ENCODE measurements at places on chromosomes 7 and 10.

- DNase-seq = no peak
Measured at GRCh38 chr10:17527514-17528146, 73.2 kb upstream of the ST8SIA6 start.

- DNase-seq = no peak
Measured at GRCh38 chr7:159062569-159062968, 82.1 kb downstream of the VIPR2 start.

DNA sequence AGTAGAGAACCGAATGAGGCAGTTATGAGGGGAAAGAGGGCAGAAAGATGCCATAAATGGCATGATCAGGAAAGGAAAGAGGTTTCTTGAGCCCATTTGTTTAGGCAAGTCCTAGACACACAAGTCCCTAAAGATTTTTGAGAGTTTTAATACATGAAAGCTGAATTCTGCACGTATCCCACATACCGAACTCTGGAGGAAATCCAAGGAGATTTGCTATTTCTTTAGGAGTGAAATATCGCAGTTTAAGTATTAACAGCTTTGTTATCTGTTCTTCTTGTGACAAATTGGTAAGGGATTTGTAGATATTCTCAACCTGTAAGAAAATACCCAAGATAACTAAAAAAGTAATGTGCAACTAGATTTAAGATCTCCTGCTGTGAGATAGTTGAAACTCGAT, 23.7 kb upstream of the CUBN start:
- no peak for DNase-seq

DNA sequence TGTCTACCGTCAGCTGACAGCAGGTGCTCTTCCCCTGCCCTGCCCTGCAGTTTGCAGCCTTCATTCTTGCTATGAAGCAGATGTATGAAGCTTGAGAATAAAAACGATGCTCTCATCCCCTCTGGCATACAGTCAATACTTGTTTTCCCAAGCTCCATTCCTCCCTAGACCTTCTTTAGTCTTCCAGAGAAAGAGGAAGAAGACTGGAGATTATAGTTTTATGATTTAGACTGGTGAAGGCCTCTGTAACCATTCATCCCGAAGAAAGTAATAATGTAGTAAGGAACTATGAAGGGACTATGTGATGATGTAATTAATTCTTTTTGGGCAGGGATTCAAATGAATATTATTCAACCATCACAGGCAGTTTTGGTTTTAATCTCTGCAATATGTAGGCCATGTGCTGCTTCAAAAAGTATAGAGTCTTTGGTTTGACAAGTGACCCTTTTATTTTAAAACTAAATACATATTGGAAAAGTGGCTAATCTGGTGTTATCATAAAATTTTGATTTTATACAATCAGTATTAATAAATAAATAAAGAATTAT, 242.4 kb upstream of the KIAA1217 start:
- no peak for DNase-seq

GRCh38 chr7:91636129-91636724, 244.3 kb downstream of the MTERF1 start:
- no peak for DNase-seq

DNA sequence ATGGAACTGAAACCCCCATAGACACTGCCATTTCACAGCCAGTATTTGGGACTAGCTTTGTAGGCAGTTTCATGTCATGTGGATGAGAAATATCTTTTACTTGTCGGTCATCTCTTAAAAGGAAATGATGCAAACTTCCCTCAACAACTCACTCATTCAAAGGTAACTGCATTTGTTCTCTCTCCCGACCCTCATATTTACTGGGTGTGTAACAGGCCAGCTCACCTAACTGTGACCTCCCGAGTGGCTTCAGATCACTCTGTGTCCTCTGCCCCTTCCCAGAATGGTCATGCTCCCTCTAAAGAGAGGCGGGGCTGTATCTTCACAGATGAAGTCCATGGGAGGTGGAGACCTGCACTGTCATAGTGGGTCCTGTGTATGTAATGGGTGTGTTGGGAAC, 14.7 kb downstream of the LRRC18 start:
- DNase-seq = no peak

DNA sequence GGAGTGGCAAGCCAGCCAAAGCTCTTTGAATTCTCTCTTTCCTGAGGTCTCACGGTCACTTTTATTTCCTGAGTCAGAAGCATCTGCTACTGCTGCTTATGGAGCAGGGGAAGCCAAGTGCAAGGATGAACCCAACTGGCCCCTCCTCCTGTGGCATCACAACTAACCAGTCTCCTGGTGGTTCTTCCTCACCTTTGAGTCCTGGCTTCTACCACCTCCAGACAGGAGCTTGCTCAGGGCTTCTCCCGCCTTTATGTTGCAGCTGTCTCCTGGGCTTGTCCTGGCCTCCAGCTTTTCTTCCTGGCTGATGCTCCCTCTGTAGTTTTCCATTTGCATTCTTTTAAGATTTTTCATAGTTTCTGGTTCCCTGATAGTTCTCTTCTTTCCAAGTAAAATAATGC, 349.7 kb upstream of the NRP1 start:
- no peak for DNase-seq

GRCh38 chr7:7667187-7667586, 26.6 kb downstream of the UMAD1 start:
- no peak for DNase-seq

- no peak for DNase-seq
Measured at GRCh38 chr10:112979927-112980326, 29.9 kb downstream of the TCF7L2 start.

DNA sequence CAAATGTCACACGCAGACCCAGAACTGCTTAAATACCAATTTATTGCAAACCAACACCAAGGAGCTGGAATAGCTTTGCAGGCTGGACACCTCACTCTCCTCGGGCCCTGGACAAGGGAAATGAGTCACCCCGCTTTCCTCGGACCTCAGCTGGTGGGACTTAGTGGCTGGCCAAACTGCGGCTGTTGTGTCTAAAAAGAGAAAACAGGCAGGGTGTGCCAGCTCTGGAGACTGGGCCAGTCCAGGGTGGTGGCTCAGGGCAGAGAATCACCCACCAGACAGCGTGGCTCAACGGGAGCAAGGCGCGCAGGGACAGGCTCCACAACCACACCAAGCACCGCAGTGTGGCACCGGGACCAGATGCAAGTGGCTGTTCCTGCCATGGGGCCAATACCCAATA, 58.2 kb upstream of the CAMK2B start:
- DNase-seq = no peak

GRCh38 chr7:98276241-98276761, 5.2 kb upstream of the BRI3 start:
- DNase-seq = no peak

DNA sequence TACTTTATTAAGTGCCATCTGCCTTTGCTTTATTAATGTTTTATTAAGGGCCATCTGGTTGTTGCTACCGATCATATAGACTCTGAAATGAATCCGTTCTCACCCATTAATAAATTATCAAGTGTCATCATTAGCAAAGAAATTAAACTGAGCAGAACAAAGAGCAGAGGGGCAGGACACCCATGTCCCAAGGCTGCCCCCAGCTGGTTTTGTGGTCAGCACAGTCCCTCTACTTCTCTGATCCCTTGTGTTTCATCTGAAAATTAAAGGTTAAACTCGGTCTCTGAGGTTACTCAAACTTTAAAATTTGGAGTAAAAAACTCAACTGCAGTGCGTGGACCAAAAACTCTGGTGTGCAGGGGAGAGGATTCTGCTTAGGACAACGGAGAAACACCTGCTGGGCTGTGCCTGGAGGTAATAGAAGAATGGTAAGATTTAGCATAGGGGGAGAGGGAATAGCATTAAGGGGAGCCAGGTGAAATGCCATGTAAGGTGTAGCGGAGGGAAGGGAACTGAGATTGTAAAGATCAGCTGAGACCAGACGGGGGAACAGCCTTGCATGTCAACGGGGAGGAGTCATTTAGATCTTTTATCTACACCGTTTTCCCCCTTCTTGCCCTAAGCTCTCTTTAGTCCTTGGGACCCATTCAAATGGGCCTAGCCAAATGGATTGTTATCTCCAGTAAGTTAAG, 10.8 kb upstream of the GSDME start:
- DNase-seq = no peak

DNA sequence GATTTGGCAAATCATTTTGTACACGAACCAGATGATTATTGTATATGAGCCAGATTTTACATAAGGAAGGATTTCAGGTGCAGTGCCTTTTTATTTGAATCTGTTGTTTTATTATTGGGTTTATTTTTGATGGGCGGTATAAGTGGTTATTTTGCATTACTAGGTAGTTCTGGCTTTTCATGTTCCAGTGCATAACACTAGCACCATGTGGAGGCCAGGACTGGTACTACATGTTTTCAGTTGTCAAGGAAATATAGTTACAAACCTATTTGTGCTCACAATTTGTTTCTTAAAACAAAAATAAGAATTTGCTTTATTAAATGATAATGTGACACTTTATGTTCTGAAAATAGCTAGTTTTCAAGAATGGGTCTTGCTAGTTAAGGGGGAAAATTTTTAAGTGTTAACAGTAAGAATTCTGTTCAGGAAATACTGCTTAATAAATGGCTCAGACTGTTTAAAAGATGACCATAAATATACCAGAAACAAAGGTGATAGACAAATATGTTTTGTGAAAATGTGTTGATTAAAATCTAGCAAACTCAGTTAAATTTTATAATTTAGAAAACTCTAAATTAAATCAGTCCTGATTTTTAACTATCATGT, 7.1 kb upstream of the SEMA3E start:
- DNase-seq = no peak

- DNase-seq = no peak
Measured at GRCh38 chr7:158272091-158272490, 315.5 kb downstream of the PTPRN2 start.

DNA sequence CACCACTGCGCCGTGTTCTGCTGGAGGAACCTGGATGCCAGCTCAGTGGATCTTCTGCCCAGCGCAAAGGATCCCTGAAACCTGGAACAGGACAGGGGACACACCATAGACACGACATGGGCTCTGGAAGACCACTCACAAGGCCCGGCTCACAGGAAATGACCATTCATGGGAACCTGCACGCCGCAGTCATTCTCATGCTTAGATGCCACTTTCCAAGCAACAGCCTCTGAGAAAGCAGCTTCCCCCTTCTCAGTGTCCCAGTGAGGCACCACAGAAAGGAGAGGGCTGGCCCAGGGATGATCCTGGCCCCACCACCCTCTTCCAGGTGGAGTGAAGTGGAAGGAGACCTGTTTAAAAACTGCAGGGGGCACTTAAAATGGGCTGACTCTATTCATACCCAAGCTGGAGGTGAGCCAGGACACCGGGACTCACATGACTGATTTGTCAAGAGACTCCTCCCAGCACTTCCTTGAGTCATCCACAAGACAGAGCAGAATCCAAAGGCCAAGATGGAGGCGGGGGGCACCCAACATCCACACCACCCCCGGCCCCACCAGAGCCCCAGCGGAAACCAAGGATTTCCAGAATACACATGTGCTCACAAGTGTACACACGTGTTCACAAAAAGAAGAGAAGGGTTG, 11.2 kb downstream of the CTBP2 start:
- no peak for DNase-seq

DNA sequence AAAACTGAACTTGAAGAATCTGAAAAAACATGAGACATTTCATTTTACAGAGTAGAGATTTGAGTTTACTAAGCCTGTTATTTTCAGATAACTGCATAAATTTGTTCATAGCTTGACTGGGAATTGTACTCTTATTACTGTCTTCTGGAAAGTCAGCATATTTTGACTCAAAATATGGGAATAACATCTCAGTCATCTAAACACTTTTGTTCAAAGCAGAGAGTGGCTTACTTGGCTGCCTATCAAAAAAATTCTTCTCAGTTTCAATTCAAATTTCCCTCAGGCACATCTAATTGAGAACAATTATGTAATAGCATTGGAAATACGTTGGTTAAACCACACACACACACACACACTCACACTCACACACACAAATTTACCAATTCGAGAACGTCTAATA, 384.6 kb downstream of the ARL4A start:
- no peak for DNase-seq

DNA sequence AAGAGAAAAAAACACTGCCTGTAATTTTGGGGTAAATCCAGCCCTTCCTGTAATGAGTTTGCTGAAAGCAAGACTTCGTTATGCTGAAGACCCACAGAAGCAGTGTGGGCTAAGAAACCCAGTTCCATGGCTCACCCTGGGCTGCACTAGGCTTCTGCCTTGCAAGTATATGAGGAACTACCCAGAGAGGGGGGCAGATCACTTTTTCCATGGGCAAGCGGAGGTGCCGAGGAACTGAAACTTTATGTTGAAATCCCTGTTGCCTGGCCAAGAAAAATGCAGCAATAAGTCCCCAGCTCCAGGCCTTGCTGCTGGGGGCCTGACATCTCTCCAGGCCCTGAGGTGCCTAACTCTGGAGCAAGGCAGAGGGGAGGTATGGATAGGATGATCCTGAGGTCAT, 8.5 kb downstream of the RASSF4 start:
- DNase-seq = no peak

DNA sequence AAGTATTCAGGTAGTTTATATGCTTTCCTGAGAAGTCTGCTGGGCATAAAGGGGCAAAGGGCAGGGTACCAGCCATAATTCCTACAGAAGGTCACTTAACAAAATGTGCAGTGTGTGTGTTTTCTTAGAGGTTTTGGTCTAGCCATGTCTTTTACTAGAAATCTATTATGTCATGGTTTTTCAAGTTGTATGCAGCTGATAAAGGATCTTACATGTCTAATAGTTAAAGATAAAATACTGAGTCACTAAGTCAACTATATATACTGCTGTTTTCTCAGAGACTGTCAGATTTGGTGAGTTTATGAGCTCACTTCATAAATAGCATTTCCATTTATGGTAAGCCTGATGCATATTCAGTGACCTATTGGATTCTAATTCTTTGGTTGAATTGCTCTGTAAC, 7.7 kb downstream of the CASP2 start:
- DNase-seq = no peak
